ENCODE measurements at places on chromosomes 11 and 22. TPM values are rescaled to one million over a fixed set of nuclear protein-coding genes. Genes with fewer than 3 reads are reported as not detected.

DNA sequence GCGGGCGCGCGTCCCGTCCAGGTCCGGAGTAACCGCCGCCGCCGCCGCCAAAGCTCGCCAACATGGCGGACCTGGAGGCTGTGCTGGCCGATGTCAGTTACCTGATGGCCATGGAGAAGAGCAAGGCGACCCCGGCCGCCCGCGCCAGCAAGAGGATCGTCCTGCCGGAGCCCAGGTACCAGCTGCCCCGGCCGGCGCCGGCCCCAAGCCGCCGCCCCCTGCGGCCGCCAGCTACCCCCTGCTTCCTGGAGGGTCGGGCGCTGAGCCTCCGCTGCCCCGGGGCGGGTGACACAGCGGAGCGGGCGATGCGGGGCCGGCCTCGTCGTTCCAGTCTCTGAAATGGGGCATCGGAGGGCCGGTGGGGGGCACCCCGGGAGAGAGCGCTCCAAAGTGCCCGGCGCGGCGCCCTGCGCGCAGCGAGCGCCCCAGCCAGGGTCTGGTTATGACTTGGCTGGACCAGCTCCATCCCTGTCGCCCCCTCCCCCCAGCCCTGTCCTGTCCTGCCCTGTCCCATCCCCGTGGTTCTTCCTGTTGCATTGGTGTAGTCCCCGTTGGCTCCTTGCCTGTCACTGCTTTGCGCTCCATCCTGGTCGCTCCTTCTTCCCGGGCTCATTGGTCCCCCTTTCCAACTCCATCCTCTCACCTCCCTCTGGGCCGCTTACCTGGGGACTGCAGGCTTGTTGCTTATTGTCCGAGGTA is 653 bp downstream of the GRK3 start:
- DNase-seq: peak; percentile 17

GRCh38 chr11:37110385-37110784 is 512.3 kb upstream of the RAG2 start:
- no peak for DNase-seq

- peak; percentile 39 for DNase-seq
Measured at GRCh38 chr11:128757235-128757711, 63.4 kb downstream of the FLI1 start.

DNA sequence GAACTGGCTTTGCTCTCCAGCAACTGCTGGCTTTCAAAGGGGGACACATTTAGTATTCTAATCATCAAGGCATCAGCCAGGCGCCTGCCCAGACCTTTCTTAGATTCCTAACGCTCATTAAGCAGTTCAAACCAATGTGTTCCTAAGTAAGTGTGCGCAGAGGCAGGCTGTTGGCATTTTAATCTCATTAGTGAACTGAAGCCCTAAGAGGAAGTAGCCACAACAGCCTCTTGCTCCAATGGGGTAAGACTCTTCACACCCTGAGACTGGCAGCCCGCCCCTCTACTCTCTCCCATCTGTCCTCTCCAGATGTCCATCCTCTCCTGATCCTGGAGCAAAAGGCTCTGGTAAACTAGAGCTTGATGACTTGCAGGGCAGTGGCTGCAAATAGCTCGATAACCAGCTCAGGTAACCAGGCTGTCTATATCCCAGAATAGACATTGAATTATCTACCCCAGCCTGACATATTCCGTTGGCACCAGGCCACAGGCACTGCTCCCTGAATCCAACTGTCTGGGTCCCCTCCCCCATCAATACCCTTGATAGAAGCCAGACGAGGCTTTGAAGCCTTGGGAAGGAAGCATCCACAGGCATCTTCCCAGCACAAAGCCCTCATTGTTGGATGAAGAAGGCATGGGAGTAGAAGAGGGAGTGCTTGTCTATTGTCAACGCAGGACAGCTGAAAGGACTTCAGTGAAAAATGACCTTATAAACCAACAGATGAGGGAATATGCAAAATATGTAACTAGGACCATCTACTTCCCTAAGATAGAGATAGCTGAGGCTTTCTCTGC is 321.1 kb downstream of the TENM4 start:
- peak; percentile 45 for DNase-seq

C22orf31 gene
- total RNA-seq: not detected

Measured in lower leg skin (tissue), 4 donors.